ENCODE measurements at places on chromosomes 3 and 15.
A peak's percentile ranks its signal among the peaks of the same experiment; 100 is the strongest.

DNA sequence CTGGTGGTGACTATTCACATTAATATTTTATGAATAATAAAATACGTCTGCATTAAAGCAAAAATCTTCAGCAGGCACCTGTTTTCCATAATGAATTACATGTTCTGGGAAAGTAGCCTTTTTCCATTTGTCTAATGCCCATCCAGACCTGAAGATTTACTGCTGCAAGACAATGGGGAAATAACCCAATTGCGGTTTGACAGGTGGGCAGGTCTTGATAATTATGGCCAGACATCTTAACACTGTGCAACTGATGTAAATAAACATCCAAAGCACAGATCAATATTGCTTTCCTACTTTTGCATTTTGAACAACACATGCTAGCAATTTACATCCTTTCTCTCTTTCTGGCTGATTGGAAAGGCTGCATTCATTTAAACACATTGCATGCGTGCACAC lies 173.9 kb downstream of the MEIS2 start:
- no peak for ATAC-seq

DNA sequence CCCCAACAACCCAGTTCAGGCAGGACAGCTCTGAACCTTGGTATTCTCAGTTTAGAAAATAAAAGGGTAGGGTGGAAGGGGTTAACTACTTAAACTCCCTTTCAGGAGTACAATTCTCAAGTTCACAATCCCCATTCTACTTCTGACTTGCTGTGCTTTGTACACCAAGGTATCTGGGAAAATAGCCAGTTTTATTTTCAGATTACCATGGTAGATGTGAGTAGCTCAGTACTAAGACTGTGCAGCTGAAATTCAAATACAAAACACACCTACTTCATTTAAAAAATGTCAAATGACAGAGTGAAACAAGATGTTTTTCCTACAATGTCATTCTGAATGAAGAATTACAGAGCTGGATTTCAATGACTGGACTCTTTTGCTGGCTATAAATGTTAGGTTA lies 27.4 kb downstream of the SLC7A14 start:
- ATAC-seq: peak; percentile 56

GRCh38 chr3:17125738-17126442 lies 241.1 kb downstream of the PLCL2 start:
- no peak for ATAC-seq

DNA sequence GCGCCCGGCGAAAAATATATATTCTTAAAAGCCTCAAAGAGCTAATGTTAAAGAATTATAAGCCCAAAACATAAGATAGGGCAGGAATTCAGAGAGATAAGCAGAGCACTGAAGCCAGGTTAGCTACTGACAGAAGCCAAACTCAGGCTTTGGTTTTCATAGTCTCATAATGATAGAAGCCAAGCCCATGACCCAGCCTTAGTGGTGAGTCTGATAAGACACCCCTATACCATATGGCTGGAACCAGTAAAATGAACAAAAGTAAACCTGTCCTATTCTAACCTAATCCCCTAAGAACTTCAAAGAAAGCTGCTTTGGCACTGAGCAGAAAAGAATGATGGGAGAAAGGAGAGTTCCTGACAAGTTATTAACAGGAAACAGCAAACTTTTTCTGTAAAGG lies 25.9 kb downstream of the MYO9A start:
- no peak for ATAC-seq

DNA sequence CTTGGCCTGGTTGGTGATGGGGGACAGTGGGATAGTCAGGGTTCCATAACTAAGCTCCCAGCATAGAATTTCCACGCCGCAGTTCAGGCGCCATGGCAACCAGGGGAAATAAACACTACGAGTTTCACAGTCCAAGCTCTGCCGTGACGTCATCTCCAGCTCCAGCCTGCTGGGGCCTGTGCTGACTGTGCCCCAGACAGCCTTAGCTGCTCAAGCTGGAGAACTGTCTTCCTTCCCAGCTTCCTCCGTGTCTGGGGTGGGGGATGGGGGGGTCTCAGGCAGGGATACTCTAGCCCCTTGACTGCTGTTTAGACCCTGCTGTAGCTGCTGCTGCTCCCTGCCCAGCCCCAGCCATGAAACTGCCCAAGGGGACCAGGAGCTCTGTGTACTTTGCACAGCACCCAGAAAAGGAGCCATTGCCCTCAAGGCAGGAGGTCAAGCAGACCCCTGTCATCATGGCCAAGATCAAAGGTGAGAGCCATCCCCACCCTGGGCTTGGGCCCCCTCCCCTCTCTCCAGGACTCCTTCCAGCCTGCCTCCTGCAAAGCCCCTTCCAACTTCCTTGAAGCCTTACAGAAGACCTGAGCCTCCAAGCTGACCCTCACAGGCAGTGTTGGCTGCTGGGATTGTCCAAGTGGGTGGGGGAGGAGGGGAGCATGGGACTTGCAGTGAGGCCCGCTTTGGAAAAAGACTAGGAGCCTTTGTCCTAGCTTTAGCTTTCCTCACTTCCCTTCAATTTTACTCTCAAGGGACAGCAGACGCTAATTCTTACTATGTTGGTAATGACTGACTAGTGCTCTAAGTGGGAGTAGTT lies 11.4 kb upstream of the CSPG4 start:
- peak; percentile 89 for ATAC-seq

DNA sequence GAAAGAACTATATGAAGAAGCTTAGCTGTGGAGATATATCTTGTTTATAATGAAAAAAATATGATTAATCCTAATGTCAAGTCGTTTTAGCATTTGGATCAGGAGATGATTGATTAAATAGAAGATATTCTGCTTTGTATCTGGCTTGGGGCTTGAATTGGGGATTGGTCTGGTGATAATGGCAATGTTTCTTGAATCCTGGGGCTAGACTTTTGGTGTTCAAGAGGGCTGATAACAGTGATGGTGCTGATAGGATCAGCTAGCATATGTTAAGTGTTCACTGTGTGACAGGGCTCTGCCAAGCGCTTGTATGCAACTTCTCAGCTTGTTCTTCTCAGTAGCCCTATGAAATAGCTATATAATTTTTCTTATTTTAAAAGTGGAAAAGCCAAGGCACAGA lies 20.2 kb downstream of the CNOT10 start:
- ATAC-seq: peak; percentile 33

DNA sequence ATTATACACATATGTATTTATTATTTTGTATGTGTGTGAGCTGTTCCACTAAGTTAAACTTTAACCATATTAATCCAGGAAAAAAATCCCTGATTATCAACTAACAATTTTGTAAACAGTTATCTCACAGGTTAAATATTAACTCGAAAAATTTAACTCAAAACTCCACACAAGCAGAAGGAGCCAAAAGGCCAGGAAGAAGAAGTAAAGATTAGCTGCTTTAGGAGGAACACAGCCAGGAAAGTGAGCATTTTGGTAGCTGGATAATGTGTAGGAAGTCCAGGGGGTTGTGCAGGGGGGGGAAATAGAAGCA lies 425.0 kb downstream of the TIGIT start:
- no peak for ATAC-seq

DNA sequence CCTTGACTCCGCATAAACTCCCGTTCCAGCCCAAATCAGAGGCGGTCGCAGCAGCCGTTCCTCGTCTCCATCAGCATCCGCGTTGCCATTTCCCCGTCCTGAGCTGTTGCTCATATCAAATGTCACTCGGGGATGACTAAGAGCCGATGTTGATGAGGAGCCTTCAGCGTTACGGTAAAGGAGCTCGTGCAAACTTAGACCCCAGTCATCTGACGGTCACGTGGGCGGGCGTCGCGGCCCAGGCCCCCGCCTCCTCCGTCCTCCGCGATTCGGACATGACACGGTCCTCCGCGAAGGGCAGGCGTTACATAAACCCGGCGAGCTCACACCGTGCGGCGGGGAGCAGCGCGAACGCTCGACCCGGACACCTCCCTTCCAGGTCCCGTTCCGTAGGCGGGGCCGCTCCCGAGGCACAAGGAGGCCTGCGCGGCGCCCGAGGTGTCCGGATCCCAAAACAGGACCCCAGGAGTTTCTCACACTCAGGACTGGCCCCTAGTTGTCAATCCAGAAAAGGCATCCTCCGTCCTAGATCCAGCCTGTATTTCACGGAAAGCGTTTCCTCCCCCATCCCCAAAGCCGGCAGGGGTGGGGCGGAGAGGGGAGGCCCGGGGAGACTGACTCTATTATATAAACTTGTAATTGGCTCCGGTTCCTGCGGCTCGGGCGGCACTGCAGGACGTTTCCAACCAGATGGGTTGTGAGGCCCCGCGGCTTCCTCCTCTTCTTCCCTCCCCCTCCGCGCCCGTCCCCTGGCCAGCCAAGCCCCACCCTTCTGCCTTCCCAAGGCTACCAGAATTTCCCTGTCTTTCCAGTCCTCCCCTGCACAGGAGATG lies 100.0 kb upstream of the IGF1R start:
- ATAC-seq: peak; percentile 77

DNA sequence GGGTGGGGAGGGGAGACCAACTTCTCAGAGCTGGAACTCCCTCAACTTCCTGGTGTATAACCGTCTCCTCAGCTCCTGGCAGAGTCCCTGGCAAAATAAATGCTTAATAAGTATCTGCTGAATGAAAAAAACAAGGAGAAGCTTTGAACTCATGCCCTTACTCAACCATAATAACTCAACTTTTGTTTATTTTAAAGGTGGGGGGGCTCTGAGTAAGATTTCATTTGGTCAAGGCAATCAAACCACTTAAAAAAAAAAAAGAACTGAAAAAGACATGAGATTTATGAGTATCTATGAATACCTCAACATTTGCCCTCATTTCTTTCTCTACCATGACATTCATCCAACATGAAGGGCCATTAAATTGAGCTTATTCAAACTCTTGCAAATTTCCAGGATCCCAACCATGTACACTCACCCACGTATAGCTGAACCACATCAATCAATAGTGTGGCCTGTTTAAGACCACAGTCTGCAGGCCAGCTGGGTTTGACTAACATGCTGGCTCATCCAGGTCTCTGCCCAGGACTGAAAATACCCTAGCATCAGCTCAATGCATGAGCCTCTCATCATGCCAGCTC lies 157.9 kb downstream of the FOXP1 start:
- ATAC-seq: peak; percentile 55

DNA sequence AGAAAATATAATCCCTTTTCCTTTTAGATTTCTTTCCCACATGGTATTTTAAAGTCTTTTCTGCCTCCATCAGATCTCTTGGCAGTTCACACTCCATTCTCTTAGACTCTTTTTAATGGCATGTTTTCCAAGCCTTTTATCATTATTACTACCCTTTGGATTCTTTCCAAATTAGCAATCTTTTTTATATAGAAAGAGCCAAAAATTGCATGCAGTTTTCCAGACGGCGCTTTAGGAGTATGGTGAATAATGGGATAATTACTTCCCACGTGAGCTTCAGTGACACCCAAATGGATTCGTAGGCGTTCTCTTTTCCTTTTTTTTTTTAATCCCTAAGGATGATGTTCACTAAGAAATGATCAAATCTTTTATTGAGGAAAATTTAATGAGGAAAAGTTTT lies 354.8 kb upstream of the DNAJC19 start:
- ATAC-seq: no peak

GRCh38 chr15:74889390-74889882 lies 406 bp upstream of the MPI start:
- ATAC-seq: peak; percentile 46

GRCh38 chr3:40009991-40010390 lies 200.6 kb downstream of the MYRIP start:
- ATAC-seq: no peak

DNA sequence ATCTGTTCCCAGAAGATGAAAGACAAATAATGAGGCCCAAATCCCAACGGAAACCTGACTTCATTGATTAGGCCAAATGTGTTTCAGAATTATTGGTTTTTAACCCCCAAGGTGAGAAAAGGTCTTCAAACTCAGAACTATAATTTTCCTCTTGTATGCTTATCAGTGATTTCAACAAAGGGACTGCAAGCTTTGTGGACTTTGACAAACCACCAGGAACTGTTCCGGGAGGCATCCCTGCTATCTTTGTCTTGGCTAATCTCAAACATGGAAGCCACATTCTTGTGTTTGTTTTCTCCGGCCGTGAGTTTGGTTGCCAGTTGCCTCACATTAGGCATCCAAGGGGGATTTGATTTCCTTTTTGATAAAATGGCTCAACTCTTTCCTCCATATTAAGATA lies 19.5 kb downstream of the ARHGEF3 start:
- no peak for ATAC-seq

- ATAC-seq: no peak
These were observed 769 bp upstream of the SELENOS start for GRCh38 chr15:101277943-101278564.

- no peak for ATAC-seq
These were observed 153.7 kb upstream of the HES1 start for GRCh38 chr3:193982258-193982659.

GRCh38 chr3:37229740-37230139 lies 55.4 kb upstream of the LRRFIP2 start:
- no peak for ATAC-seq

DNA sequence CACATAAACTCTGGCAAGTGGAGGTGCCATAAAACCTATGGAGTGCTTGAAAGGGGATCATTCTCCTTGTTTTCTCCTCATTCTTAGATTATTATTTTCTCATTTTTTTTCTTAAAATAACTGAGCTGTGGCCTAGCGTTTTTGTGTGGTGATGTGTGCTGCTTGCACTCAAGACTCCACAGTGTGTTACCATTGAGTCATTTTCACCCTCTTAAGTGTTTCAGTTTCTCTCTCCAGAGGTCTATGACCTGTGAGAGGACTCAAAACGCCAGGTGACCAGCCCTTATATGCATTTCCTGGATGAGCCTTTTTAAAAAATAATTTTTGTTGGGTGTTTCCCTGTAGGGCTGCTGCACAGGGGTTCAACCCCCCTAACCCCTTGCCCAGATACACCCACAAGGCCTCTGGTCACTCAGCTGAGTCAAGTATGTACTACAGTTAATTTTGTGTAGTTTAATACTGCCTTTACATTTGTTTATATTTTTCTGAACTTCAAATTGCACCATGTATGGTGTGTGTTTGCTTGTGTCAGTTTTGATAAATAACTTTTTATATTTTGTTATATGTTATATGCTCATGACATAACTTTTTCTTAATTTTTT lies 15.4 kb upstream of the BTLA start:
- no peak for ATAC-seq

GRCh38 chr3:196314597-196314996 lies 3.4 kb downstream of the DYNLT2B start:
- no peak for ATAC-seq

GRCh38 chr3:60979461-60980341 lies 271.6 kb downstream of the FHIT start:
- ATAC-seq: peak; percentile 59

DNA sequence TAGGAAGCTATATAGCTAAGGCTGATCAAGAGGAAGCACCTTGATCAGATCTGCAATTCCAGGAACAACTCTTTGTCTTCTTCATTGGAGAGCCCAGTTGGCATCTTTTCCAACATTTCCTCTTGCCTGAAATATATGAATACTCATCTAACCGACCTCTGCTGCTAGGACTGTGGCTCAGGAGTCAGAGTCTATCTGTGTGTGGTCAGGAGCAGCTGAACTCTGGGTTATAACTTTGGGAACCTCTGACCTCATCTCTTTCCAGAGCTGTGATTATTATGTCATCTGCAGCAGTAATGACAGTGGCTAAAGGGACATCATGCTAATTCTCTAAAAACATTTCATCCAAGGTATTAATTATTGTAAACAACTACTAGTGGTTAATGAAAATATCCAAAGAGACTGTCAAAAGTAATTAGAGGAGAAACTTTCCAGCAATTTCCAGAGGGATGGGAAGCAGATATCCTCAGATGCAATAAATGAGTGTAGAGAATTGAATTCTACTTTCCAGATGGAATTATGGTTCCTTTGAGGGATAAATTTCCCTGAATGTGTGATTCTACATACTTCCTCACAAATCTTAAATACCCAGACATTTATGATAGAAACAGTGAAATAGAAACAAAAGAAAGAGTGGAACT lies 11.5 kb upstream of the SPINK8 start:
- ATAC-seq: peak; percentile 68

GRCh38 chr15:75811626-75812025 lies 31.6 kb upstream of the UBE2Q2 start:
- no peak for ATAC-seq

GRCh38 chr15:94526071-94526689 lies 294.8 kb downstream of the MCTP2 start:
- ATAC-seq: no peak
